HT-29 (cell line): ENCODE measurements at places on chromosomes 6 and 20.

GRCh38 chr20:57930351-57930750 lies 220.5 kb upstream of the PMEPA1 start:
- no peak for DNase-seq

DNA sequence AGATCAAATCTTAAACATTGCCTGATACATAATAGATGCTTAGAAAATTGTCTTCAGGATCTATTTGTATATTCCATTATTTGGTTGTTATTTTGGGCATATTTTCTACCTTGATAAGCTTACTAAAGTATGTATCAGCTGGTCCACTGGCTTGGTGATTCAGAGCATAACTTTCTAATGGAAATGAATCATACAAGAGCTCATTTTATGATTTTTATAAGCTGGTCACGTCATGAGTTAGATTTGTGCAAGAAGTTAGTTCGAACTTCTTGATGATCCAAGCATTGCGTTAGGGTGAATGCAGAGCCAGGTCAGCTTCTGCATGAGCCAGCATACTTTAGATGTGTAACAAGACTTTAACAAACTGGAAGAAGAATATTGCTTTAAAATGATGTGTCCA lies 144.5 kb upstream of the FLRT3 start:
- DNase-seq: no peak

GRCh38 chr6:165662041-165662748 lies 846 bp downstream of the PDE10A start:
- DNase-seq: peak; percentile 32

GRCh38 chr20:2599288-2600006 lies 53.0 kb upstream of the NOP56 start:
- DNase-seq: no peak

- peak; percentile 35 for DNase-seq
These were observed 94.4 kb upstream of the PRDM1 start for GRCh38 chr6:105991561-105992314.

DNA sequence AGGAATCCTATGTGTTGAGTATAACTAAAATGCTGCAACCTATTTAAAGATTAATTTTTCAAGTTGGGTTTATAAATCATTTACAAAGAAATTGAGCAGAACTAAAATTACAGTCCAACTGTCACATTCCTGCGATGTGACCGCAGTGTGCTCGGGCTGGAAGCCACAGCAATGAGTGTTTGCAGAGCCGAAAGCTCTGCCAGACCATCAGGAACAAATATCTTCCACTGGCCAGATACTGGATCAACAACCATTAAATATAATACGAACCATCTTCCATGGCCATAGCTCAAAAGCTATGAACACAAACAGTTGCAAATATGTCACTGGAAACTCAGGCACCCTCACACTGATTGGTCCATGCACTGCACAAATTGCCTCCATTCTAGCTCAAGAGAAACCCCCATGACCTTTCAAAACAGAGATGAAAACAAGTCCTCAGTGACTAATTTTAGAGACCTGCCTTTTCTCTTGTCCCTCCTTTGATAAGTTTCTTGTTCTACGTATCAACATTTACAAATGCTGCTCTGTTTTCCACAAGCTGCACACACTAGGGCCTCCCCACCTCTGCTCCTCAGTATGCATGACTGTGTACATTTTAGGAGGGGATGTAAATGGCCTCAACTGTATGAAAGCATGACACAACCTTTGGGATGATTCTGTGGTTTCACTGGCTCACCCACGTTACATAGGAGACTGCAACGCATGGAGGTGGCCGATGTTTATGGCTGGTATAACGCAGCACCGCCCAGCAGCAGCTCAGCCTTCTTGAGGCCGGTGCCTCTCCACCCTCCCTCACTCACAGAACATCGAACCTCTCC lies 171.7 kb downstream of the WDR27 start:
- DNase-seq: no peak

GRCh38 chr20:57773059-57773815 lies 63.4 kb upstream of the PMEPA1 start:
- DNase-seq: no peak

DNA sequence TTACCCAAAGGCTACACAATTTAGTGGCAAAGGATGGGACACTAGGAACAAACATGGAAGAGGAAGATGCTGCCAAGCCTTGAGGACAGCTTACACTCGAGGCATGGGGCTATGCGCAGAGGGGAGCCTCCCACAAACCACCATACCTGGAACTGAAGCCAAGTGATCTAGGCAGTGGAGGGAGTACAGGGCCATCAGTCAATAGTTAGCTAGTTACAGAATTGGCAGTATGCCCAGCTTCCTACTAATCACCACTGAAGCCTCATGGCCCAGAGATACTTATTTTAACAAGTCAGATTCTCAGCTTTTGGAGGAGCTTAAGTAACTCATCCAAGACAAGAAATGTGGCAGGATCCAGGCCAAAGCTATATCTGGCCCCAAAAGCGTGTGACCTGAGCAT lies 226.6 kb upstream of the MOCS1 start:
- DNase-seq: peak; percentile 12

GRCh38 chr6:6801005-6801335 lies 212.4 kb downstream of the LY86 start:
- DNase-seq: no peak

DNA sequence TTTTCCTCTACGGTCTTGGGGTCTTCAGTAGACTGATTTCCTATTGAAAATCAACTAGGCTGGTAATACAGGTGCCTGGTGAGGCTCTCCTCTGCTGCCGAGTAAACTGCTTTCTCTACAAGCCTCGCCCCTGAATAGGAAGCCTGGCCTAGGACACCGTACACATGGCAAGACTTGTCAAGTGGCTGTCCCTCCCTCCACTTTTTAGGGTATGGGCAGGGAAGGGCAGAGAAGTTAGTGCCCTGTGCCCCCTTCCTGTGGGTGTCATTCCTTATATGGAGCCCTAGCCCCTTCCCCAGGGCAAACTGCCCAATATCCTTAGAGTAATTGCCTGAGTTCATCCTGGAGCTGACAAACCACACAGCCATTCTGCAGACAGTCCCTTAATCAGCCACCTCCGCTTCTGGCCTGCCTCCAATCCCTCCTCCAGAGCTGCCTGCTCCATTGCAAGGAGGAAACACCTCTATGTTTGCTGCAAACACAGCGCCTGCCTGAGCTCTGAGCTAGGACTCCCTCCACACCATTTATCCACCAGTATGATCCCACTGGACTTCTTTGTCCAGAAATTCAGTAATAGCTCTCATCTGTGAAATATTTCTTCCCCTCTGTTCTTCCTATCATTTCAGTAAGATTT lies 93.1 kb downstream of the CHD6 start:
- no peak for DNase-seq

DNA sequence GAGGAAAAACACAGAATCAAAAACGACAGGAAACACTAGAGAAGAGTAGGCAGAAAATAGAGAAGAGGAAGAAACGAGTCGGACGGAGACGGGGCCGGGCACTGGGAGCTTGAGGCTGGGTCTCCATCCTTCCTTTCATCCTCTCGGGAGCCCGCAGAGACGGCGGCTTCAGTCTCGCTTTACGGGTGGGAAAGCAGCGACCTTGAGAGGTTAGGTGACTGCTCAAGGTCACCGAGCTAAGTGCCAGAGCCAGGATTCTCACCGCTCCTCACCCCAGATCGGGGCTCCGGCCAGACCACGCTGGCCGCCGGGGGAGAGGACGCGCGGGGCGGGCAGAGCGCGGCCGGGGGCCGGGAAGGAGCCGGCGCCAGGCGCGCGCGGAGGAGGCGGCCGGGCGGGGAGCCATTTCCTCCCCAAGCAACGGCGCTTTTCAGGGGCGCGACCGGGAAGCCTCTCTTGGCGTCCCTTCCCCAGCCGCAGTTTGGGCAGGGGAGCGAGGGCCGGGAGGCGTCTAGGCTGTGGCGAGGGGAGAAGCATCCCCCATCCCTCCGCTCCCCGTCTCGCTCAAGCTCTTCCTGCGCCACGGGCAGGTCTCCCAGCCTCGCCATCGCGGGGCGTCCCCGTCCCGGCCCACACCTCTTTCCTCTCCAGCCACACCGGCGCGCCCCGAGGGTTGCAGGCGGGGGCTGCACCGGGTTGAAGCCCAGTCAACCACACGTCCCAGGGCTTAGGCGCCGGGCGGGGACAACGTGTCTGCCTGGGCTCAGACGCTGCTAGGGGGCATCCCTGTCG lies 24.1 kb upstream of the MAP3K7 start:
- no peak for DNase-seq

- DNase-seq: no peak
These were observed 36.8 kb downstream of the RSPH3 start for GRCh38 chr6:158963020-158963808.

DNA sequence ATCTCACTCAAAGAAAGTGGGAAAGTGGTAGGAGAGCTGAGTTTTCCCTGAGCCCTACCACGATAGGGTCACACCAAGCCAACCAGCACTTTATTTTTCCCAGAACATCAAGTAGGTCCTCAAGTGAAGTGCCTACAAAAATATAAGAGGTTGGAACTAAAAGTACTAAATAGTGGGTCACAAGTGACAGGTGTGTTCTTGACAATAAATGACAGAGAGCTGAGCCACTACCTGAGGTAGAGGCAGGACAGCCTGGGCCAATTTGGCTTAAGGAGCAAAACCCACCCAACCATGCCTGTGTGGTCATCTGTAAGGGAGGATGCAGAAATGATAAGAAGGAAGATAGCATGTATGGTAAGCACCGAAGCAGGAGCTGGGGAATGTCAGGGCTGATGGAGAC lies 154.8 kb upstream of the SSTR4 start:
- DNase-seq: no peak

DNA sequence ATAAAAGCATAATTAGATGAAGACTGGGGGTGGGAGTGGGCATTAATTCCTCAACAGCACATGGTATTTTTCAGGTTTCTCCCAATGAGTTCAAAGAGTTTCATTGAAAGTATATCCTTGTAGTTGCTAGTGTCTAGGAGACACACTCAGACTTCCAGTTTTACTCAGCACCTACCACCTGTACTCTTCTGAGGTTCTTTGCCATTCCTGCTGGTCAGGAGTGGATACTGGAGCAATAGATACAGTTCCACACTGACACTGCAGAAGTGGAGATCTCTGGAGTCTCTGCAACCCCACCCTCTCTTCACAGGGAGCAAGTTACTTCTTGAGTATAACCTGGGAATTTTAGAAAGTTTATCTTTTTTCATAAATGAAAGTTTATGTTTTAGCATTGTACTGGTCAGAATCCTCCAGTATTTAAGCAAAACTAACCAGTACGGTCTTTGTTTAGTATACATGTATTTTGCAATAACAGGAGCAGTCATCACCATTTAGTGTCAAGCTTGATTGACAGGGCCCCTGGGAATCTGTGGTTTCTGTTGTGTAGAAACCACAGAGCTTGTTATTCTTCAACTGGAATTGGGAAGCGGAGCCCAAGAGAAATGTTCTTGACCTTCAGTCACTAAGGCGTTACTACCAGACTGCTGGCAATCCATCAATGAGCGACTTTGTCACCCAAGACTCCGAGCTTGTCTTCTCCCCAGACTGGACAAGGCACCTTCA lies 148.1 kb downstream of the ZDHHC14 start:
- DNase-seq: no peak

- no peak for DNase-seq
These were observed 123.0 kb upstream of the CITED2 start for GRCh38 chr6:139497345-139497961.

GRCh38 chr6:164022632-164023031 lies 608.1 kb downstream of the QKI start:
- no peak for DNase-seq

- no peak for DNase-seq
These were observed 12.3 kb upstream of the SLA2 start for GRCh38 chr20:36658300-36658699.

- DNase-seq: no peak
These were observed 2.2 kb downstream of the TMEM14C start for GRCh38 chr6:10725044-10725443.

DNA sequence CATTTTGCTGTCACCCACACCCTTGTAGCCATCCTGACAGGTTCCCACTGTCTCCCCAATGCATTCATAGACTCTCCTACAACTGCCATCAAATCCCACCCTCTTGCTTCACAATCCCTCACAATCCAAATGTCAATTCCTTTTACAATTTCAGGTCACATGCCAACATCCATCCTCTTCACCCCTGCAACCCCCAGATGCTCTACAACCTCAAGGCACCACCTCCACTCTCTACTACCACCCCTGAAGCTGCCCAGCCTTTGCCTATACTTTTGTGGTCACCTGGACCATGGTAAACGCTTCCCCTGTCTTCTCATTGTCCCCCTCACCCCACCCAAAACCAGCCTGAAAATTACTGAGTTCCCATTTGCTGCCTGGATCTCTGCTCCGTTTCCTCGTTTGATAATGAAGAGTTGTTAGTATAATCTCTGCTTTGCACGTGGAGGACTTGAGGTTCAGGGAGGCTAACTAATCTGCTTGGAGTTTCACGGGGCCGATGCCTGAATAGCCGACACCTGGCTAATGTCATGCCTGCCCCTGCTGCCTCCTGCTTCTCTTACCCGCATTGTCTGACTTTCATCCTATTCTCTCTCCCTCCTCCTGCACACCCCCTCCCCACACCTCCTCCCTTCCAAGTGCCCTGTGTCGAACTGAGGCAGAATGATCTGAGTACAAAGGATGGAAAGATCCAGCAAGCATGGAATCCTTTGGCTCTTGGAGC lies 82.4 kb upstream of the TOX2 start:
- no peak for DNase-seq

GRCh38 chr6:3527651-3527977 lies 70.8 kb upstream of the SLC22A23 start:
- no peak for DNase-seq

- DNase-seq: no peak
These were observed 39.0 kb upstream of the ANGPT4 start for GRCh38 chr20:955111-955510.

- DNase-seq: no peak
These were observed 283.8 kb downstream of the CDC5L start for GRCh38 chr6:44671333-44671732.

- no peak for DNase-seq
These were observed 54.4 kb upstream of the CEP85L start for GRCh38 chr6:118705544-118706491.

- no peak for DNase-seq
These were observed 10.7 kb upstream of the SLC17A1 start for GRCh38 chr6:25842526-25842925.

GRCh38 chr6:43445576-43445975 lies 9.8 kb downstream of the DLK2 start:
- DNase-seq: no peak

DNA sequence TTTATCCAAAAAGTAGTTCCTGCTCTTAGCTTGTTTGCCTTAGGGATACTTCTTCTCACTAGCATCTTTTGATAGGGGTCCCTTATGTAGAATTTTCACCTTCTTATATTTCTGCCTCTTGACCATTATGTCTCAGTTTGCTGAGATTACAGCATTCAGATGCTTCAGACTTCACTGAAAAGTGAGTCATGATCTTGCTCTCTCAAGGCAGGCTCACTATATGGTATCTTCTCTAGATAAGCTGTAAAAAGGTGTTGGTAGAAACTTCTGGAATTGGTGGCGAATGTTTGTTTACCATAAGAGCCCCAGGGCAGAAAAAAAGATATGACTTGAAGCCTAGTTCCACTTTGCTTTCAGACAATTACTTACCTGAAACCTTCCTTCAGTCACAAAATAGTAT lies 19.7 kb downstream of the GTPBP2 start:
- DNase-seq: no peak

- peak; percentile 23 for DNase-seq
These were observed 62.3 kb upstream of the SNX9 start for GRCh38 chr6:157760589-157761330.

GRCh38 chr6:78615430-78615904 lies 251.9 kb upstream of the IRAK1BP1 start:
- DNase-seq: no peak
